ENCODE measurements at places on chromosomes 3 and 15.

DNA sequence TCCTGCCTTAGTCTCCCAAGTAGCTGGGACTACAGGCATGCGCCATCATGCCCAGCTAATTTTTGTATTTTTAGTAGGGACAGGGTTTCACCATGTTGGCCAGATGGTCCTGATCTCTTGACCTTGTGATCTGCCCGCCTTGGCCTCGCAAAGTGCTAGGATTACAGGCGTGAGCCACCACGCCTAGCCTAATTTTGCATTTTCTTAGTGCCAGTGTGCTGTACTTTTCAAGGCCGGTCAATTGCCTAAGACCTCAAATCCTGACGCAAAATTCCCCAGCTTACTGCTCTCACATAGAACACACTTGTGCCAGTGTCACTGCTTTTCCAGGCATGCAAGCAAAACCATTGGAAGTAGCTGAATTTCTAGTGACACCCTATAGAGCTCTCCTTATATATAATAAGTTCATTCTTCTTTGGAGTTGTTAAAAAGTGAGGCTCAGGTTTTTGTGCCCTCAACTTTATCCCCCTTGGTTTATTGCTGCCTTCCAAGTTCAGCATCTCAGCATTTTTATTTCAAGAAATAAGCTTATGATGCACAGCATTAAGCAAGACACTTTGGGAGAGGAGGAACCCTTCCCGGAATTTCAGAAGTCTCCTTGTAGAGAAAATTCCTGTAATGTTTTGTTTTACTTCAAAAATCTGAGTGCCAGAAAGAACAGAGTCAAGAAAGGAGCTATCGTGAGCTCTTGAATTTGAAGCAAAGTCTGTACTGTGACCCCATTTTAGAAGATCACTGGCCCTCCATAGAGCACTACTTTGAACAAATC is 93.2 kb downstream of the FILIP1L start:
- no peak for DNase-seq

DNA sequence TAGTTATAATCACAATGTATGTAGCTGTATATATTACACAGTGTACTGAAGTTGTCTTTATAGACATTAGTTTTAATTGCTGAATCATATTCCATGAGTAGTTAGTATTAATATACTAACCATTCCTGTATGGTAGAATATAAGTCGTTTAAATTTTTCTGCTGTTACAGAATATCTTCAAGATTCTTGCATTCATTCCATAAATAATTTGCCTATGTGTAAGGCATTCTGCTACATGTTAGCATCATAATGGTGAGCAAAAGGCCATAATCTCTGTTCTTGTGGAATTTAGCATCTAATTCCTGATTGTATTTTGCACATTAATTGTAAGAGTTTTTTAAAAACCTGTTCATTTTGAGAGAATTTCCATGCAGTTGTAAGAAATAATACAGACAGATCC is 14.1 kb downstream of the GYG1 start:
- no peak for DNase-seq

DNA sequence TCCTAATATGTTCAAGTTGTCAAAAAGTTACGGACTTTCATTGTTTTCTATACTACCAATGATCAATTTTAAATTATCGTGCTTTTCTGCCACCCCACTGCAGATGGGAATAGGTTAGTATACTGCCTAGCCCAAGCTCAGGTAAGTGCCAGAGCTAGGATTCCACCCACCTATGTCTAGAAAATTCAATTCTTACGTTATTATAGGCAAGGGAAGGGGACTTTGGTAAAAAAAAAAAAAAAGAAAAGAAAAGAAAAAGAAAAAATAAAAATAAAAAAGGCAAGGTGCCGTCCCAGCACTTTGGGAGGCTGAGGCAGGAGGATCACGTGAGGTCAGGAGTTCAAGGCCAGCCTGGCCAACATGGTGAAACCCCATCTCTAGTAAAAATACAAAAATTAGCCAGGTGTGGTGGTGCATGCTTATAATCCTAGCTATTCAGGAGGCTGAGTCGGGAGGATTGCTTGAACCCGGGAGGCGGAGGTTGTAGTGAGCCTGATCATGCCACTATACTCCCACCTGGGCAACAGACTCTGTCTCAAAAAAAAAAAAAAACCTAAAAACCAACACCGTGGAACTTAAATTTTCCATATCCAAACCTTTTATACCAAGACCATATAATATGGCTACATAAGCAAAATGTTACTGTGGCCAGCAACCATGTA is 1.3 kb downstream of the RPL22L1 start:
- DNase-seq: no peak

DNA sequence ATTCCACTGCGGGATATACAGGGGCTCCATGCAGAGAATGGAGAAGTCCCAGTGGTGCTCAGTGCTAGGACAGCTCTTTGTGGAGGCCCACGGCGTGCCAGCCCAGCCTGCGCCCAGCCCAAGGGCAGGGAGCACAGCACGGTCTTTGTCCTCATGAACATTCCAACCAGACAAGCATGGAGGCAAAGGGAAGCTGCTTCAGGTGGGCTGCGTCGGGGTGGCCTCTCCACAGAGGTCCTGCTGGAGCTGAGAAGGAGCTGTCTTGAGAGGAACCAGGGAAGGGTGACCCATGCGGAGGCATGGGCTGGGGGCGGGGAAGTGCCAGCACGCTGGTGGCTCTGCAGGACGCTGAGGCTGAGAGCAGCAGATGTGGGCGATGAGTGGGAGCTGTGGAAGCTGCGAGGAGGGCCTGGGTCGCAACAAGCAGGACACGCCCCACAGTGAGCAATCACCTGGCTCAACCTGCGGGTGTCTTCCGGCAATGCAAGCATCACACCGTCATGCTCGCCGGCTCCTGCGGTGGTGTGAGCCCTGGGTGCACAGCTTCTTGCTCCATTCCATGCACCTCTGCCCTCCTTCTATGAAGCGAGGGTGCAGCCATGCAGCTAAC is 14.0 kb upstream of the KLF15 start:
- DNase-seq: no peak

DNA sequence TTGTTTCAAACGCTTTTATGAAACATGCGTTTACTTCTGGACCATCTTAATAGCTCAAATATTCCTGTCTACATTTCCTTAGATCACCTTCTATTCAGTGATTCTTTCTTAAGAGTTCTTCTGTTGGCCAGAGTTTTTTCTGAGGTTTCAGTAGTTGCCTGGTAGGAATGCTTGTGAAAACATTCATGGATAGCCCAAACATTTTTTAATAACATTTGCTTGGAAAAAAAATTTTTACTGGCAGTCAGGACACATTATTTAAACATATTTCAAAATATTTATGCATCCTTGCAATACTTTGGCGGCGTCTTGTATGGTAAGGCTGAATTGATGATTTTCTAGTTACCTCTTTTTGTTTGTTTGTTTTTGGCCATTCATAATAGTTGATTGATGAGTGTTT is 47.4 kb upstream of the ZBTB20 start:
- no peak for DNase-seq

GRCh38 chr3:109648027-109648426 is 310.7 kb upstream of the DPPA4 start:
- no peak for DNase-seq

DNA sequence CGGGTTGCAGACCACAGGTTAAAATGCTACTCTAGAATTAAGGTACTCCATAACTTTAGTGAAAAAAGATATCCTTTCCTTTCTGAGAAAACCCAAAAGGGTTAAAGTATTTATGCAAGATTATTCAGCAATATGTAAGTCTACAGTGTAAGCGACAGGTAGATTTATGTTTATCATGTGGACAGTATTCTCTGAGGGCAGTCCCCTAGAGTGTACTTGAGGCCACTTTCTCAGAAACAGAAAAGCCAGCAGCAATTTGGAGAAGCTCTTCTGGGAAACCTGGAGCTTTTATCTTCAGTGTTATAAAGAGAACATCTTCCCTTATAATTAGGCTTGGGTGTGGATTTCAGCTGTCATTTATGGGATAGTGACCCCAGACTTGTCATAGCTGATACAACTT is 8.9 kb downstream of the ST3GAL6 start:
- no peak for DNase-seq

DNA sequence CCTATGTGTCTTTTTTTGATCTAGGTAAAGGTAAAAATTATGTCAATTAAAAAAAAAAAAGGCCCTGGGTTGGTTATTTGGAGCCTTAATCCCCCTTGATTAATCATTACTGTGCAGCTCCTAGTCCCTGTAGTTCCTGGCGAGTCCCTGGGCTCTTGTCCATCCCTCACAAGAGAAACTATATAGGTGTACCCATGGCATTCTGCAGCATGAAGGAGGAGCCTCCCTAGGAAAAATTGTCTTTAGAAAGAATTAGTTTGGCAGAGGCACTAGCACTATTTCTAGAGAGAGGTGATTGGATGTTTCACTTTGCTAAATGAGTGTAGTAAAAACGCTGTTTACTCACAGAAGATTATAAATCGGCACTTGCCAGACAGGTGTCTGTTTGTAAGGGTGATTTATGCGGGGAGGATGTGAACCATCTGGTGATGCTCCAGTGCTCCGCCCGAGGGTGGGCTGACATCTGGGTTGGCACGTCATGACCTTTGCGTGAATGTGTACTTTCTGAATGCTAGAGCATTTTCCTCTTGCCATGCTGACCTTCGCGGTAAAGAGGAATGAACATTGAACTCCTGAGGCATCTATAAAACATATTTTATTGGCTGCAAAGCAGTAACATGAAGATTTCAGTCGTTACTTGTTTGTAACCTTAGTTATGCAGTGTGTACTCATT is 12.6 kb downstream of the PLCL2 start:
- no peak for DNase-seq

DNA sequence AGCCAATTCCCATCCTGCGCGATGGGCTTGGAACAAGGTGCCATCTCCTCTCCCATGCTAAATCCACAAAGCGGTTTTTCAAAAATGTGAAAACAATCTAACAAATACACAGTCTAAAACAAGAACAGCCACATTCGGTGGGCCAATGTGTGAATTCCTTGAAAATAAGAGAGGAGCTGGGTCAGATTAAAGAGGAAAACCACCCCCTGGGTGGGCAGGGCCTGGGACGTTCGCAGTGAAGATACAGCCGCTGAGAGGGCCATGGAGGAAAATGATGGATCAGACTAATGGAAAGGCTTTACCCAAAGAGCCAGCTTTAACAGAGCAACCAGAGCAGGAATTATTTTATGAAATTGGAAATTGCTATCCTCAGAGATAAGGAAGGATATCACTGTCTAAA is 27.4 kb downstream of the PRR20G start:
- DNase-seq: no peak

DNA sequence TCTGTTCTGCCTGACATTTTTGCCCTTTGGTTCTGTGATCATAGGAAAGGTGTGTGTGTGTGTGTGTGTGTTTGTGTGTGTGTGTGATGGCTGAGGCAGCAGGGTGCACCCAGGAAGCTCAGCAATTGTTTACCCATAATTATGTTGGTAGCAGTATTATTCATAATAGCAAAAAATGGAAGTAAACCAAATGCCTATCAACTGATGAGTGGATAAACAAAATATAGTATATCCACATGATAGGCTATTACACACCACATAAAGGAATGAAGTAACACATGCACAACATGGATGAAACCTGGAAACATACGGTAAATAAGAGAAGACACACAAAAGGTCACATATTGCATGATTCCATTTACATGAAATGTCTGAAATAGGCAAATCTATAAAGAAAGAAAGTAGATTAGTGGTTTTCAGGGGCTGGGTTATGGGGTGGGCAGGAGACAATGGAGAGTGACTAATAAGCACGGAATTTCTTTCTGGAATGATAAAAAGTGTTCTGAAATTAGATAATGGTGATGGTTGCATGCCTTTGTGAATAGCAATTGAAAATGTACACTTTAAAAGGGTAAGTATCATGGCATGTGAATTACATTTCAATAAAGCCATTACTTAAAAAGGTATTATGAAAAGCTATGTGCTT is 167.2 kb downstream of the POLR2M start:
- no peak for DNase-seq

GRCh38 chr3:72237679-72238009 is 452.7 kb upstream of the PROK2 start:
- DNase-seq: no peak

GRCh38 chr15:55619783-55620182 is 31.6 kb upstream of the PYGO1 start:
- no peak for DNase-seq

DNA sequence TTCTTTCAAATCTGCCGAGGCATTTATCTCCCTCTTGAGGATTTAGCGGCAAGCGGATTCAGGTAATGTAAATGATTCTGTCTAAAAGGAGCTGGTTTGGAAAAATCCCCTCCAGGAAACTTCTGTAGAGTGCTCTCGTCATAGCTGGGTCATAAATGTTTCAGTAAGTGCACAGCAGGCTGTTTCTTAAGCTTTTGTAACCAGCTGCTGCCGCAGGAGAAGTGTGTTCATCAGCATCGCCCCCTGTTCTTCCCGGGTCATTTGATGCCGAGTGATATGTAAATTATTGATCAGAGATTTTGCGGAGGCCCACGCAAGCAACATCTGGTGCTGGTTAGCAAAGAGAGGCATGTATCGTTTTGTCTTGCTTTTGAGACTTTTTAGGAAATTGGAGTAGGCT is 53.1 kb downstream of the DNASE1L3 start:
- DNase-seq: no peak

DNA sequence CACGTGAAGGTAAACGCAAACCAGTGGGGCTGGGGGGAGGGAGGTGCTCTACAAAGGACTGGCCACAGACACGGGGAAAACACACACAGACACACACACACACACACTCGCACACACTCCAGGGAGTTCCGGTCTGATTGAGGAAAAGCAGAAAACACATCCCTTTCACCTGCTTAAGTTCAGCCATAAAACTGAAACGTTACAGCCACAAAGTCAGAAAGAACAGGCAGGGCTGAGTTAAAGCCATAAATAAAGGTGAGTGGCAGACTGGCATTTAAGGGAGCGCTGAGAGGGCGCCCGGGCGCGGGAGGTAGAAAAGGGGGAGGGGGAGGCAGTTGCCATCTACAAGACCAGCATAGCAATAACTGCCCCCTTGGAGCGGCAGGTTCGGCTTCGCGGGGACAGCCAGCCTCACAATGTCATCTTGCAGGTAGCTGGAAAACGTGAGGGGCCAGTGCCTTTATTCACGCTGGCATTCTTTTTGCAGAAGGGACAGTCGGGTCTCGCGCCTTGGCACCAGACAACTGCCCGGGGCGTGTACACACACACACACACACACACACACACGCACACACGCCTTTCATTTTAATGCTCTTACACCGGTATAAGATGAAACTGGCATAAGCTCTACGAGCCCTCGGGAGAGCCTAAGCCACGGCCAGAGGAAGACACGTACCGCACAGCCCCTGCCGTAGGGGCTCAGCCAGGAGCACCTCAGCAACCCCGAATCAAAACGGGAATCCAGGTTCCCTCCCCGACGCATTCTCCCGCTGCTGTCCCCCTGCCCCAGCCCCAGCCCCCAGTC is 866 bp downstream of the TNIK start:
- DNase-seq: peak; percentile 31

GRCh38 chr3:57989646-57990045 is 18.6 kb upstream of the FLNB start:
- no peak for DNase-seq

- no peak for DNase-seq
Measured at GRCh38 chr15:28013480-28013879, 85.6 kb downstream of the OCA2 start.

- DNase-seq: no peak
Measured at GRCh38 chr3:13451301-13451673, 28.8 kb upstream of the HDAC11 start.
